ENCODE measurements at places on chromosomes 6 and 20. TPM values are rescaled to one million over a fixed set of nuclear protein-coding genes. Genes with fewer than 3 reads are reported as not detected.

GRCh38 chr20:50540620-50541605 lies 30.7 kb downstream of the PTPN1 start:
- no peak for DNase-seq

COX4I2 gene
- total RNA-seq, result not detected

ANGPT4 gene
- total RNA-seq, result not detected

NKX2-2 gene
- total RNA-seq, result not detected

All from CD4-positive, CD25-positive, alpha-beta regulatory T cell (primary cell).